Lung microvascular endothelial cell (primary cell): ENCODE measurements at places on chromosomes 3 and 15.

DNA sequence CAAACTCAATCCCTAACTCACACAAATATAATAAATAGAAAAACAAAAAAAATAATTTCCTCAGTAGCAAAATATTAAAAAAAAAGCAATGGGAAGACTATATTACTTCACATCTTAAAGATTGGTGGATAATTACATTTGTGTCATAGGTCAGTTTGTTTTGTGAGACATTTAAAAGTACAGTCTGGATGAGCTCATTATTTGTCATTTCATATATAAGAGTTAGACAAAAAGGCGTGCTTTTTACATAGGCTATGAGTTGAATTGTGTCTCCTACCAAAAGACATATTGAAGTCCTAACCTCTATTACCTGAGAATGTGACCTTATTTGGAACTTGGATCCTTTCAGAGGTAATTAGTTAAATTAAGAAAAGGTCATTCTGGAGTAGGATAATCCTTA lies 710.1 kb upstream of the CBLB start:
- no peak for DNase-seq

- DNase-seq: no peak
Measured at GRCh38 chr3:48738926-48739616, 22.1 kb upstream of the IP6K2 start.

GRCh38 chr15:75067123-75067830 lies 43.9 kb downstream of the PPCDC start:
- DNase-seq: peak; percentile 76

- no peak for DNase-seq
Measured at GRCh38 chr15:72110355-72110754, 7.6 kb downstream of the MYO9A start.

GRCh38 chr3:174862666-174863065 lies 3.5 kb downstream of the NAALADL2 start:
- no peak for DNase-seq

DNA sequence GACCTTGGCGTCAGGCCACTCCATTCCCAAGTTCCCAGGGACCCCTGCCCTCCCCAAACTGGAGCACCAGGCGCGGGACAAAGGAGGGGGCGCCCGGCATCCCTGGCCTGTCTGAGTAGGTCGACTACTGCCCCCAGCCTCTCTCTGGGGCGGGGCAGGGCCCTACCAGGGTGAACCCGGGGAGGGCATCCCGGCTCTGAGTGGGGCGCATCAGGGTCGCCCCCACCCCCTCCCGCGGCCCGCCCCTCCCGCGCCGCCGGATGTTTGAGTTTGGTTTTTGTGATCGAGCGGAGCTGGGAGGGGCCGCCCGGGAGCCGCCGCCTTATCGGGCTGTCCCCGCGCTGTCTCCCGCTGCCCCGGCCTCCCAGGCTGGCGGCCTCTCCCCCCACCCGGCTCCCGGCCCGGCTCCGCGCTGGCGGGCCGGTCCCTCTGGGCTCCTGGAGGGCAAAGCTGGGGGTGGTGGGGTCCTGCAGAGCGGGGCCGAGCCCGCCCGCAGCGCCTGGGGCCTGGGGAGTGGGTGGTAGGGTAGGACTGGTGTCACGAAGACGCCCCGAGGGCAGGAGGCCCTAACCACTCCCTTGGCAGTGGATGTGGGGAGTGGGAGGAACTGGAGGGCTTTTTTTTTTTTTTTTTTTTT lies 47.2 kb upstream of the SMAD6 start:
- no peak for DNase-seq

DNA sequence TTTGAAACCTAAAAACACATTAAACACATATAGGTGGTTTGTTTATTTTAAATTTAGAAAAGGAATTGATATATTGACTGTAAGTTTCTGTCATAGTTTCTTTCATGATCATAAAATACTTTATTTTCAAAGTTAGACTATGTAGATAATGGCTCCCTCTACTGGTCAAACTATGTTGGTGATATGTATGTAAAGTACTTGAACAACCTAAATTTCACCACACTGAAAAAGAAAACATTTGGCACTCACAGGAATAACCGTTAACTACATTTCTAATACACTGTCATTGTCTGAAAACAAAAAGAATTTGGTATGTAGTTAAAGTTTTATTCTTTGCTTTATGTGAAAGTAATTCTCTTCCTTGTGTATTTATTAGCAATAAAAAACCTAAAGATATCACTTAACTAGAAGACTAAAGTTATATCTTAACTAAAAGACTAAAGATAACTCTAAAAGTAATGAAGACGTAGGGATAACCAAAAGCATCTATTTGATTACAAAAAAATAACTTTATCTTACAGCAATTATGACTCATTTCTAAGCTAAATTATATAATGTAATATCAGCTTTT lies 427.5 kb downstream of the VGLL3 start:
- peak; percentile 34 for DNase-seq

- no peak for DNase-seq
Measured at GRCh38 chr15:67827562-67828277, 2.4 kb downstream of the SKOR1 start.

GRCh38 chr15:91787198-91787597 lies 66.3 kb upstream of the SLCO3A1 start:
- DNase-seq: no peak

DNA sequence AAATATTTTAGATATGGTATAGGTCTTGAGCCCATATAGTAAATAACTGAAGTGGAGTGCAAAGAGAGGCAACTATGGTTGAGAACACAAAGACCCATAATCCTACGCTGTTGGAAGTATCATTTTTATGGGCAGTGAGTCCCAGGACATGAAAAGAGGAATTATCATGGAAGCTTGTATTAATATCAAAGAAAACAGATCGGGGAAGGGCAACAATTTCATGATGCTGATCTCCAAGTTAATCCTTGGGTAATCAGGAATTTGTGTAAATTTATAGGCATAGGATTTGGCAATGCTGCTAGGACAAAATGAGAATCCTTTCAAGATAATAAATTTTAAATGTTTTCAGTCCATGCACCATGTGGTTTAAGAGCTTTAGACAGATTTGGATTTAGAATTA lies 40.2 kb upstream of the PYDC2 start:
- no peak for DNase-seq

- no peak for DNase-seq
Measured at GRCh38 chr3:179038216-179038898, 33.3 kb downstream of the ZMAT3 start.

GRCh38 chr3:23071758-23072157 lies 131.4 kb upstream of the UBE2E2 start:
- DNase-seq: no peak

DNA sequence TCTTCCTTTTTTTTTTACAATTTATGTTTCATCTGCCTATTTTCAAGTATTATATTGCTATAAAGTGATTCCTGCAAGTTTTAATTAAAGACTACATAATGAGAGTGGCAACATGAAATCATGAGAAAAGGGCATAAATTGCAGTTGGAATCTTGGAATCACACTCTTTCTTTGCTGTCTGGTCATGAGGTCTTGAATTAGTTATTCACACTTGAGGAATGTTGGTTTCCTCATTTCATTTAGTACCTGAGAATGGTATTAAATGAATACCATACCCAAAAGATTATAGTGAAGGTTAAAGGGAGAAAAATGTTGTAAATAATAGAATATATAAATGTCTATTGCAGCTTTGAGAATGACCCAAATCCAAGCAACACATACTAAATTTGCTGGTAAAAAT lies 25.8 kb upstream of the CNTN3 start:
- no peak for DNase-seq

DNA sequence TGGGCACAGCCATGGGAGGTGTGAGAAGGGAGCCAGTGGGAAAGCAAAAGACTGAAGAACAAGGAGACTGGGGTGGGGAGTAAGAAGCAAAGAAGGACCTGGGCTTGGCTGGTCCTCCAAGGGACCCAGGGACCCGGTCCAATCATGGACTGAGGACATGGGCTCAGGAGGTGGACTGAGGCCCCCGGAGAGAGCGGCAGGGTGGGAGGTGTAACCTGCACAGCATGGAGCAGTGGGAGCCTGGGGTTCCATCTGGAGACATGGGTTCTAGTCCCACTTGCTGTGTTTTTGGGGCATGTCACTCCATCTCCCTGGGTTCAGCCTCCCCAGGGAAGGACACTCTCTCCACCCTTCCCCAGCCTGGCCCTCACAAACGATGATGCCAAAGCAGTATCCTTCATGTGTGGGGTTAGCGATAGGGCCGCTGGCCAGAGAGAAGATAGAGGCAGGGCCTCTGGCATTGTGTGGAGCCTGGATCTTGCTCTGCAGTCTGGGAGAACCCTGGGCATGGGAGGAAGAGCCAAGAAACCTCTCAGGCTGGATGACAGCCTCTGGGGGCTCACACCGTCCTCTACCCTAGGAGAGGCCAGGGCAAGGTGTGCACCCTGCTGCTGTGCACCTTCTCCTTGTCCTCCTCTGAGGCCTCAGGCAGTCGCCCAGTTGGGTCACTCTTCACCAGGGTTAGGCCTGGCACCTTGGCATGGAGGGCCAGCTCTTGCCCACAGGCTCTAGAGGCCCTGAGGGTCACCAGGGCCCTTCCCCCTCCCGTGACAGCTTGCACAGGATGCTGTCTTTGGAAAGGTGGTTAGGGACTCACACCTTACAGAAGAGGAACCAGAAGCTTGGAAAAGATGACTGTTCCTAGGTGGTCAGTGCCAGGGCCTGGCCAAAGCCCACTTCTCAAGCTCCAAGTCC lies 26.0 kb downstream of the FBXW12 start:
- DNase-seq: no peak

DNA sequence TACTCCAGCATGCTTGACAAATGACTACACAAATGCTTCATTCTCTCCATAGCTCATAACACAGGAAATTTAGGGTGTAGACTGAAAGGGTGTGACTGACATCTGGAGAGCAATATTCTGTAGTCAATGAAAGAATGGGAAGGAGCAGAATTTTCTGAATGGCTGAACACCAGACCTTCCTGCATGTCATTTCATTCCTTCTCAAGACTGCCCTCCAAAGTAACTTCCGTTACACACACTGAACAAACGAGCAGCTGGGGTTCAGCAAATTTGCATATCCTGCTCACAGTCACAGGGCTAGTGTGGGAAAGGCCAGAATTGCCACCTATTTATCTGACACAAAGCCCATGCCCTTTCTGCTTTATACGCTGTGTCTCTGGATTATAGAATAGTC lies 325.0 kb upstream of the CFAP20DC start:
- no peak for DNase-seq

DNA sequence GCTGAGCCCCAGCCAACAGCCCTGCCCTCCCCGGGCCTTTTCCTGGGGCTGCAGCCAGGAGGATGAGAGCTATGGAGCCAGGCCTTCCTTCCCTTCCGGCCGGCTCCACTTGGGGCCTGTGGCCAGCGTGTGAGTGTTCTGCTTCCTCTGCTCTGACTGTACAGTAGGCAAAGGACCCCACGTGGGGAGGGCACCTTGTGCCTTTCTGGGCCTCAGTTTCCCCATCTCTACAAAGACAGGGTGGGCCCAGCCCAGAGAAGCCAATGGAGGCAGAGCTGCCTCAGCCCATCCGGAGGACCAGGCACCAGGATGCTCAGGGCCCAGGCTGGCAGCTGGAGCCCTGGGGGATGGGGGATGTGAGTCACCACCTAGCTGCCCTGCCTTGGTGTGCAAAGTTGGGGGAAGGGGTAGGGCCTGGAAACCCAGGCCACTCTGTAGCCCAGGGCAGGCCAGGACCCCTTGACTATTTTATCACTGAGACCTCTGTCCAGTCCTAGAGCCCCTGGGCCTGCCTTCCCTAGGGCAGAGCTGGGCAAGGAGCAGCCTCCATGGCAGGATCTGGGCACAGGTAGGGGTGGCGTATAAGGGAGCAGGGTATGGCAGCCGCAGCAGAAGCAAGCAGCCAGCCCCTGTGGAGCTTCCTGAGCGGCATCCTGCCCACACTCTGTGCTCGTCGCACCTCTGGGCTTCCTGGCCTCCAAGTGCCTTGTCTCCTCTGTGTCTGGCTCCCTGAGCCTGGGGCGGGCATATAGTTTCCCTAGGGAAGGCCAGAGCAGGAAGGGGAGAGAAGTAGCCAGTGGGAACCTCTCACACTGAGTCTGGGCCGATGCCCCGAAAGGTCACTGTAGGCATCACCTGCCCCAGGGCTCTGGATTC lies 1.8 kb downstream of the PSTPIP1 start:
- DNase-seq: peak; percentile 72

- no peak for DNase-seq
Measured at GRCh38 chr3:36393563-36393962, 13.3 kb downstream of the STAC start.
